ENCODE measurements at places on chromosomes 3 and 15.

GRCh38 chr3:52721002-52721729 is 15.3 kb downstream of the SPCS1 start:
- no peak for DNase-seq

DNA sequence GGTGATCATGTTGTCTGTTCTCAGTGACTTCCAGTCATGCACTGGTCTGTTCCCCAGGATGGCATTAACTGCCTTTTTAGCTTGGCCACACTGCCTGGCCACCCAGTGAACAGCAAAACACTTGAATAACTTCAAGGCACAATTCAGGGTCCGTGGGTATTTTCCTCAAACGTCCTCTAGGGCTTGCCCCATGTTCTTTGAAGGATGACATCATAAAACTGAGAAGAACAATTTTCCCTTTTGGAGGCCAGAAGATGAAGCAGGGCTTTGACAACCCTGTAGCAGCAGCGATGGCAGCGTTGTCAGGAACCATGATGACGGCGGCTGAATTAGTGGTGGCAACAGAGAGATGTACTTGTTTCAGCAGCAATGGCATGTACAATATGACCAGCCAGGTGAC is 465.9 kb upstream of the ONECUT1 start:
- no peak for DNase-seq

GRCh38 chr3:169232863-169233262 is 430.6 kb downstream of the MECOM start:
- DNase-seq, result no peak

DNA sequence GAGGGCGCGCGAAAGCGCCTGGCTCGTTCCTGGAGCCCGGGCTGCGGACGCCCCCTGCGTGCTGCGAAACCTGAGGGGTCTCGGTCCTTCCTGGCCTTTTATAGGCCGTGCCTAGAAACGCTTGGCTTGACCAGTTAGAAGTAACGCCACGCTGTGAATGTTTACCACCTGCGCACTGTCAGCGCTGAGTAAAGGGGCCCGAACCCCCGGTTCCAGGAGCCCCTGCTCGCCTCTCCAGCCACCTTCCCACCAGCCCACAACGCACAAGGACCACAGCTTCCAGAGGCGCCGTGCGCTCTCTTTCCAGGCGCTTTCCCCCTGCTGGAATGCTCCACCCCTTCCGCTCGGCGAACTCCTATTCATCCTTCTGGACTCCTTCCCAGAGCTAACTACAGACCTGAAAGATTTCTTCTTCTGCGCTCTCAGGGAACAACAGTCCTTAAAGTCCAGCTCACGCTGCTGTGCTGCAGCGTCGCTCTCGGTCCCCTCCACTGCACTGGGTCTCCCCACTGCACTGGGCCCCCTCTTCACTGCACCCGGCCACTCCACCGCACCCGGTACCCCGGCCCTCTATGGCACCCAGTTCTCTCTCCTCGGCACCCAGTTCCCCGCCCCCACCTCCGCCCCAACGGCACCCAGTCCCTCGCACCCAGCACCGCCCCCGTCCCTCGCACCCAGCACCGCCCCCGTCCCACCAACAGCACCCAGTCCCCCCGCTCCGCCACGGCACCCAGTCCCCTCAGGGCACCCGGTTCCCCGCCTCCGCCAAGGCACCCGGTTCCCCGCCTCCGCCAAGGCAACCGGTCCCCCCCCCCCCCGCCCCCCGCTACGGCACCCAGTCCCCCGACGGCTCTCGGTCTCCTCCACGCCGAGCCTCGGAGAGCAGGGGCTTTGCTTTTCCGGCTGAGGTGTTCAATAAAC is 69.8 kb downstream of the SQOR start:
- DNase-seq, result no peak

- DNase-seq, result no peak
Measured at GRCh38 chr3:88150371-88150770, 612 bp downstream of the C3orf38 start.

DNA sequence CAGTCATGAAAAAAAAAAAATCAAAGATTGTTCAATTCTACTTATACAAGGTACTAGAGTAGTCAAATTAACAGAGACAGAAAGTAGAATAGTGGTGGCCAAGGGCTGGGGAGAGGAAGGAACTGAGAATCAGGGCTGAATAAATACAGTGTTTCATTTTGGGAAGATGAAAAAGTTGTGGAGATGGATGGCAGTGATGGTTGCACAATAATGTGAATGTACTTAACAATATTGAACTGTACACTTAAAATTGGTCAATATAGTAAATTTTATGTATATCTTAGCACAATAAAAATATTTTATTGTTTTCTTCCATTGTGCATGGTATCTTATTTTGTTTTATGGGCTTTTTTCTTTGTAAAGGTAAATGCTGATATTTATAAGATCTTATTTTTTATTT is 262.2 kb upstream of the AGTR1 start:
- DNase-seq, result no peak

DNA sequence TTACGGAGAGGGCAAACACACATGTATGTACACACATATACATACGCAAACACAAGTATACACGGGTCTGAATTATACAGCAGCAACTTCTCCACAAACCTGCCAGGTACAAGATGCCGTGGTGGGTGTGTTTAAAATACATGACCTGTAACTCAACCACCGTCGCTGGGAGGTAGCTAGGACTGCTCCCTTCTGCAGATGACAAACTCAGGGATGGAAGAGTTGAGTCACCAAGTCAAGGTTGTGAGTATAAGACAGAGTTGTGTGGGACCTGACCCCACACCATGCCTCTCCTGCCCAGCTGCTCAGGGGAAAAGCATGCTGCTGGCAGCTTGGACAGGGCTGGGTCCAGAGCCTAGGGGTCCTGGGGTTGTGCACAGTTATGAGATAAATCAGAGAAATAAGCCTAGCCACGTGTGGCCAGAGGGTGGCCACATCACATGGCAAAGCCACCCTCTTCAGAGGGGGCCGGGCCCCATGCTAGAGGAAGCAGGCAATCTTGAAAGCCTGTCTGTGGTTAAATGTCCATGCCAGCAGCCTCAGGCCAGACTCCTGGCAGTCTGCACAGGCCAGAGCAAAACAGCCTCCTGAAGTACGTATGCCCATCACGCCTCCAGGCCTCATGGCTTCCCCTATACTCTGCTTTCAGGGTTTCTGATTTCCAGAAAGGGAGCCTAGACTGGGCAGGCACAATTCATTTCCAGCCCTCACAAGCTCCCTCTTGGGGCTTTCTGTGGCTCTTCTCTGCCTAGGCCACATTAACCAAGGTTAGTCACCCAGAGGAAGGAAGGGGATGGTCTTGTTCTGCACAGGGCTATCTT is 107.7 kb upstream of the RPL32 start:
- DNase-seq, result no peak

DNA sequence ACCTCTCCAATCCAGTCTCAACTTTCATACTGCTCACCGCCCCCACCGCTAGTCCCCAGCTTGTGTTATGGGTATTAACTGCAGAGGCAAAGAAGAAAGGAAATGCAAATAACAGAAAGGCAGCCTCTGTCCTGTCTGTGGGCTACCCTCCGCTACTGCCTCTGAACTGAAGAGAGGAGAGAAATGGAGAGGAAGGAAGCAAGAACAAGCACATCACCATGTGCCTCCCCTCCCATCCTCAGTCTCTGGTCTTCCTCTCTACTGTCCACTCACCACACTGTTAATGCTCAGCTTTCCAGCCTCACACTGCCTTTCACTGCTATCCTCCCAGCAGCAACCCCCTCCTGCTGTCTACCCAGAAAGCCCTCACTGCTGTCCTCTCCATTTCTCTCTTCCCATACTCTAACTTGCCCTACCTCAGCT is 139.0 kb upstream of the SLC2A2 start:
- no peak for DNase-seq

DNA sequence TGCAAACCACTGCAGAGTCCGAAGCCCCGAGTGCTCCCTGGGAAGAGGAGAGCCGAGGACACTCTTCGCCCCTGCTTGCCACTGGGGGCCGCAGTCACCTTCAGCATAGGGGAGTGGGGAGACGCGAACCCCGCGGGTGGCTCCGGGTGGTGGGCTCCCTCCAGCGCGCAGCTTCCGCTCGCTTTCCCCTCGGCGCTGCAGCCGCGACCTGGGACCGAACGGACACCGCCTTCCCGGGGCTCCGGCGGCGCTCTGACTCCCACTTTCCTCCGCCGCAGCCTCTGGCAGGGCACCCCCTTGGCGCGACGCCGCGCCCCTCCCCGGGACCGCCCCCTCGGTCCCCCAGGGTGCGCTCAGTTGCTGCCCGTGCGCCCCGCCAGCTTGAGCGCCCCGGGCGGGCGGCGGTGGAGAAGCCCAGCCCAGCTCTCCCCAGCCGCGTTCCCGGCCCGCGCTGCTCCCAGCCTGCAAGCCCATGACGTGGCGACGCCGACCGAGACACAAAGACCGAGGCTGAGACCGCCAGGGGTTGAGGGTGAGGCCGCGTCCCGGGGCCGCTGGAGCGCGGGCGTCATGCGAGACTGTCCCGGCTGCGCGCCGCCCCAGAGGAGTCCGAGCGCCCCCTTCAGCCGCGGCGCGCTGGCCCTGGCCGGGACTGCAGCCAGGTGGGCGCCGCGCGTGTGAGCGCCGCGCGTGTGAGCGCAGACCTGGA is at the start of gene MINAR1:
Gene MINAR1, plus strand, starts transcription at position 701 of the 709 bp plus-strand sequence. CDS start 23,812 bp downstream, outside the sequence.
- DNase-seq, result no peak

DNA sequence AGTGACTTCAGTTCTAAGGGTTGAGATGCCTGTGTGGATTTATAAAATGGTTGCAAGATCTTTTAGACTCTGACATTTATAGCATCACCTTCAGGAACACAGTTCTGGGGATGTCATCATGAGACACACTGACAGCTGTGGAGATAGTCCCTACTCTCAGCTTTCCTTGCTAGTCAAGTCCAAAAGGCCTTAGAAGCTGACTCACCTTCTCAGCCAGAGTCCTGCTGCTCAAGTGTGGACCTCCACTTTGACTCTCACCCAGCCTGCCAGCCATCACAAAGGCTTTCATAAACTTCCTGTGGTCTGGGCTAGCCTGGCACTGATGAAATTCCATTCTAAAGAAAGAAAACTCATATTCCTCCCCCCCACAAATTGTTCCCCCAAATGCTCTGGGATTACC is 44.8 kb downstream of the TMEM39A start:
- no peak for DNase-seq

DNA sequence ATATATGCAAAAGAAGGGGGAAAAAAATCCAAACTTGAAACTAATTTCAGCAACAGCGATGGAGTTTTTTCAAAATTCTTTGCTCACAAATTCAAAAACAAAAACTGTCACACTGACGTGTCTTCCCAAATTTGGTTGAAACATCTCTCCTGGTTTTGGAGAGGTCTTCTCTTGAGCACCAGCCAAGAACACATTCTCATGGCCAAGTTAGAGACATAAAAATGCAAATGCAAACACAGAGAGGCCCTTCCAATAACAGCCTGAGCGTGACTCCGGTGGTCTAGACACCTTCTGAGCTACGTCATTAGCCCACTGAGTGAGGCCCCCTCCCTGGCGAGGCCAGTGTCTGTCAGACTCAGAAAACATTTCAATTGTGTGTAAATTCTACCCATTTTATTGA is 436.0 kb upstream of the PROK2 start:
- DNase-seq, result no peak

- DNase-seq, result no peak
Measured at GRCh38 chr3:82143661-82144412, 382.4 kb upstream of the GBE1 start.

Data from epithelial cell of proximal tubule (primary cell).